Stimulated activated CD4-positive, alpha-beta T cell treated with anti-CD3 and anti-CD28 coated beads, Interleukin-1b, Interleukin-23, amount 100 ng/mL, for 1 hour (primary cell): ENCODE measurements at places on chromosomes 3 and 15.

DNA sequence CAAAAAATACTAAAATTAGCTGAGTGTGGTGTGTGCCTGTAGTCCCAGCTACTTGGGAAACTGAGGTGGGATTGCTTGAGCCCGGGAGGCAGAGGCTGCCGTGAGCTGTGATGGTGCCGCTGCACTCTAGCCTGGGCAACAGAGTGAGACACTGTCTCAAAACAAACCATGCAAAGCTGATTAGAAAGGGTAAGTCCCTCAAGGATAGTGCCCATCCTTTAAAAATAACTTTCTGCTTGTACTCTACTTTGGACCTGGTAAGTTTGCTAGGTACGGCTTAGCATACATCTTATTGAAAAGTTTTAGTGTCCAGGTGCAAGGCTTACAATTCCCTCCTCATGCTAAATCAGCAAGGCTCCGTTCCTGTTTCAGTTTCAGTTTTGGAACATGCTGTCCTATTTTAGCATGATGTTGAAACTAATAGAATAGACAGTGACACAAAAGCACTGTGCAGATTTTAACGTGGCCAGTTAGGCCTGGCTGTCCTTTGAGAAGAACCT, 21.4 kb downstream of the FEM1B start:
- no peak for DNase-seq

GRCh38 chr3:79598594-79598993, 169.2 kb downstream of the ROBO1 start:
- no peak for DNase-seq

DNA sequence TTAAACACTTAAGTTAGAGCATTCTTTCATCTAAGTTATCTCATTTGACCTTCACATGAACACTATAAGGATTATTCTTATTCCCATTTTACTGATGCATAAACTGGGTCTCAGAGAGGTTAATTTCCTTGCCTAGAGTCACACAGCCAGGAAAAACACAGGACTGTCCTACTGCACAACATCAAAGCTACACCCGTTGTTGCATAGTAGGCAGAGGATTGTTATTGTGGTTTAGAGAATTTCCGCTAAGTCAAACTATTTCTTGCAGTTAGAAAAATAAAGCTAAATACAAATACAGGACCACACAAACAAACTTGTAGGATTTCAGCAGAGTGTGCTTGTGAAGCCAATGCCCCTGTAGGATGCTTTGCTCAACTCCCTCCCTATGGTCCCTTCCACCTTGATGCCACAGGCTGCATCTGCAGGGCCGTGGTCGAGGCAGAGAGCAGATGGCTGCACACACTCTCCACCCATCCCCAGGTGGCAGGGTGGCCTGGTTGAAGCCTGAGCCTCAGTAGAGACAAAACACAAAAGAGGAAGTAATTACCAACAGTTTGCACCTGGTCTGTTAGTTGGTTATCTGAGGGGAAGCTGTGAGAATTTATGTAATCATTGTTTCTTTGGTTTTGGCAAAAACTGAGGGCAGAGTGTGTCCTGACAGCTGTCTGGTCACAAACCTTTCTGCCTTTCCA, 41.1 kb upstream of the SKOR1 start:
- no peak for DNase-seq

- no peak for DNase-seq
Measured at GRCh38 chr15:37709669-37710068, 224.8 kb upstream of the TMCO5A start.

DNA sequence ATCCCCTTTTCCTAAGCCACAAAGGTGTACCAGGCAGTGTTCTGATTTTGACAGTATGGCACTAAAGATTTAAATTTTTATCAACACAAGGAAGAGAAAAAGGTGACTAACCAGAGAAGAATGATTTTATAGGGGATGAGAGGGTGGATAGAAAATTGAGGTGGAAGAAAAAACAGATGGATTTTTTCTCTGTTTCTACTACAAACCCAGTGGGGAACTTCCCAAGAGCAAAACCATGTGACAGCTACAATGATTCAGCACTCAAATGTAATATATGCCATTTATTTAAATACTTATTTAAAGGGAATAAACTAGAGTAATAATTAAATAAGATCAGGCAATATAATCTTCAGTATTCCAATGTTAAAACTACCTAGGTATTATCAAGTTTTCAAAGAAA, 11.1 kb downstream of the DCUN1D1 start:
- no peak for DNase-seq

DNA sequence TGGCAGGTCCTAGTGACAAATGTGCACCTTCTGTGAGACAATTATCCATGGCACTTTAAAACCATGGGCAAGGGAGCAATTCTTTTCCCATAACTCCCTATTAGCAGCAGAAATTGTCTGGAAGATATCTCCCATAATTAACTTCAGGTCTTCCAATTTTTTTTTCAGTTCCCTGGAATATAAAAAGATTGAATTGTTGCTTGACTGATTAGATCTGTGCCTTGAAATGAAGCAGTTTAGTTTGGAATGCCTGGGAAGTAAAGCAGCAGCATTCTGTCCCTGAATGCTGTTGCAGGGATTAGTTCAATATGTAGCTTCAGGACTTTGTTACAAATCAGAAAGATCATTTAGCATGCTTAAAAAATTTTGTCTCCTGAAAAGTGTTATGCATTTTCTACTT, 137.0 kb upstream of the GOLGA6L4 start:
- DNase-seq, result no peak

- DNase-seq, result no peak
Measured at GRCh38 chr3:43770426-43771103, 79.8 kb downstream of the ABHD5 start.

GRCh38 chr15:49045751-49046219, 461 bp downstream of the SECISBP2L start:
- no peak for DNase-seq

- DNase-seq, result no peak
Measured at GRCh38 chr3:33315826-33316225, 38.6 kb downstream of the FBXL2 start.

DNA sequence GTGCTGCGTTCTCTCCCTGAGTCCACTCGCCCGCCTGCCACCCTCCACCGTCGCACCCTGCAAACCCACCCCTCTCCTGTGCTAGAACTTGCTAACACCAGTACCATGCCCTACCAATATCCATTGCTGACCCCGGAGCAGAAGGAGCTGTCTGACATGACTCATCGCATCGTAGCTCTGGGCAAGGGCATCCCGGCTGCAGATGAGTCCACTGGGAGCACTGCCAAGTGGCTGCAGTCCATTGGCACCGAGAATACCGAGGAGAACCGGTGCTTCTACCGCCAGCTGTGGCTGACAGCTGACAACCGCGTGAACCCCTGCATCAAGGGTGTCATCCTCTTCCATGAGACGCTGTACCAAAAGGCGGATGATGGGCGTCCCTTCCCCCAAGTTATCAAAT, 4.9 kb upstream of the ALAS1 start:
- DNase-seq, result no peak

- no peak for DNase-seq
Measured at GRCh38 chr15:91853948-91854638, 585 bp downstream of the SLCO3A1 start.

GRCh38 chr3:52310861-52311575, 5.1 kb upstream of the DNAH1 start:
- DNase-seq, result no peak

GRCh38 chr15:82851981-82852511, 42.6 kb downstream of the WHAMM start:
- no peak for DNase-seq

DNA sequence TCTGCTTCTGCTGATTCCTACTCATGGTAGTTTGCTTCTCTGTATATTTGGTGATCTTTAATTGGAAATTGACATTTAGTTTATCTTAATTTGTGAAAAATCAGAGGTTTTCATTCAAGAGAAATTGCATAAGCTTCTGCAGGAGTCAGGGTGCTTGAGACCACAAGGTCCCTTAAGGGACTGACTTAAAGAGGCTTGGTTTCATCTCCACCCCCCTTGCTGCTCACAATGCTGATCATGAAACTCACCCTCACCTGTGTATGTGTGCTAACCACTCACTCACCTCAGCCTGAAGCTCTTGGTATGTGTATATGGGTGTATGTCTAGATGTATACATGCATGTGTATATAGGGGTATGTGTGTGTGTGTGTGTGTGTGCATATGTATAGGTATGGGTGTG, 11.4 kb downstream of the PGPEP1L start:
- no peak for DNase-seq

- DNase-seq, result no peak
Measured at GRCh38 chr3:137121704-137122314, 164.0 kb downstream of the IL20RB start.

DNA sequence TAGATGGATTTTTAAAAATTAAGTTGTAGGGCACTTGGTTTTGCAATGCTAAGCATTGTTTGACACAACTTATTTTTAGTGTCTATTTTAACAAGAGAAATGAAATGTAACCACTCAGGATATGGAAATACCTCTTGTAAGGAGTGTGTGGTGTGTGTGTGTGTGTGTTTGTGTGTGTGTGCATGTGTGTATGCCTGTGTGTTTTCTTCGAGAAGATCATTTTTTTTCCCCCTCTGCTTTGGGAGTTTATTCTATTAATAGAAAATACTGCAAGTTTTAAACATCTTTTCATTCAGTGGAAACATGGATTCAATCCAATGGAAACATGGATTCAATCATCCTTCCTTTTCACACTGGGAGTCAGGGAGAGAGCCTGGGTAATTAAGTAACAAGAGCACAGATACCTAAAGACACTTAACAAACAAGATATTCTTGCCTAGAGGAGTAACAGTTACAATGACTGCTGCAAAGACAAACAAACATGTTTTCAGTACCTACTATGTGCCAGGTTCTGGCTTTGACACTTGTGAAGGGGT, 567.2 kb upstream of the TBL1XR1 start:
- DNase-seq, result no peak

GRCh38 chr3:3675801-3676200, 123.4 kb upstream of the LRRN1 start:
- DNase-seq, result no peak

GRCh38 chr3:44862226-44862637, 520 bp downstream of the TMEM42 start:
- no peak for DNase-seq
